SHP77 (cell line): ENCODE measurements at places on chromosomes 11 and 22.

GRCh38 chr11:61026121-61027031, 54.9 kb downstream of the CD6 start:
- DNase-seq: no peak

DNA sequence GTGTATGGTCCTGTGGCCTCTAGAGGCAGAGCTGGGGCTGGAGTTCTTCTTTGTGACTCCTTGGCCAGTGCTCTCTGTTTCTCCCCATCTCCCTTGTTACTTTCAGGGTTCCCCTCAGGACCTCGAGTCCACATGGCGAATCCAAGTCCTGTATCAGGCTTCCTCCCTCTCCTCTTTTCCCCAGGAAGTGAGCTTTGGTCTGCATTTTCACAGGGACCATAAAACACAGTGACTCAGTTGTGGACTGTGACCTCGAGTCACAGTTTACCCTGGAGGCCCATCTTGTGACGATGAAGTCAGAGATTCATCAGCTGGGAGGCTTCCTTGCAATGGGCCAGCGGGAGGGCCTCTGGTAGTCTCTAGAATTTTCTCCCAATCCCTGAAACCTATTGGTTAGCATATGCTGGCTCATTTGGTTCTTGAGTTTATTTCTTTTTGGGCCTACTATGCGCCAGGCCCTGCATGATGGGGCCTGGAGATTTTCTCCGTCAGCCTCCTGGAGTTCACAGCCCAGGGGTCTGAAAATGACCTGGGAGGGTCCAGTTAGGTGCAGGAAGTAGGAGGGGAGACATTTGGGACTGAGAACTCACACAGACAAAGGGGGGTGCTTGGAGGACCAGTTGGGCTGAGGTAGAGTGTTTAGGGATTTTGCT, 100.8 kb downstream of the KIAA1671 start:
- DNase-seq: no peak

GRCh38 chr11:129790106-129790505, 25.5 kb upstream of the TMEM45B start:
- no peak for DNase-seq

DNA sequence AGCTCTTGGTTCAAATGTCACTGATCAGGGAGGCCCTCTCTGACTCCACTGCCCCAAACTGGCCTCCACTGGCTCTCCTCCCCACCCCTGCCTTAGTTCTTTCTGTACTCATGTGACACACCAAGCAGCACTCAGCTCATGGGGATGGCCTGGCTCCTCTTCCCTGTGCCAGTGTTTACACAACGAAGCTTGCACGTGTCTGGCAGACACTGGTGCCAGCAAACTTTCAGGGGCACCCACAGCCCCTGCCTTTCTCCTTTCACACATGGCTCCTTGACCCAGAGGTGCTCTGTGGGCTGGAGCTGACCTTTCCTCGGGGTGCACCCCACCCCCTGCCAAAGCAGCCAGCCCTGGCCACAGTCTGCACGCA, 37.6 kb upstream of the PARVG start:
- DNase-seq: no peak

DNA sequence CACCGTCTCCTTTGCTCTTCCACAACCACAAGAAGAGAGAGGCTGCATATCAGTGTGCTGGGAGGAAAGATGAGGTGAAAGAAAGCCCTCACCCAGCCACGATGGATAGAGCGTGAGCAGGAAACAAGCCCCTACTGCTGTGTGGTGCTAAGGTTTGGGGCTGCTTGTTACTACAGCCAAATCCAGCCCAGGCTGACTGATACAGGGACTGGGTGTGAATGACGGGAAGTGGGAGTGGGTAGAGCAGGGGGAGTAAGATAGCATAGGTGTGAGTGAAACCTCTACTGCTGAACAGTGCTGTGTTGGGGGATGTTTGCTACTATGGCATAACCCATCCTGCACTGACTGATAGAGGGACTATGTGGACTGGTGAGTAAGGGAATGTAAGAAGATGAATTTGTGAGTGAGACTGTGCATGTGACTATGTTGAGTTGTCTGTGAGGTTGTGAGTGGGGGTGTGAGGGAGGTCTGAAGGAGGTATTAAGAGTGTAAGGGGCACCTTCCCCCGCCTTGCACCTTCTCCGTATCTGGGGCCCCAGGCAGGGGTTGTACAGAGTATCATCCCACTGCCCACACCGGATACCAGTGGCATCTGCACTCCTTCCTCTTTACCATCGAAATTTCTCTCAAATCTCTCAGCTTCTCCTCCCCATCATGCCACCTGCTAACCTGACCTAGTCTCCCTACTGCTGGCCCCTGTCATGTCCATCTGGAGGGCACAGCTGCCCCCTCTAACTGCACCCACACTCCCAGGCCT, 91.5 kb downstream of the MN1 start:
- DNase-seq: no peak

DNA sequence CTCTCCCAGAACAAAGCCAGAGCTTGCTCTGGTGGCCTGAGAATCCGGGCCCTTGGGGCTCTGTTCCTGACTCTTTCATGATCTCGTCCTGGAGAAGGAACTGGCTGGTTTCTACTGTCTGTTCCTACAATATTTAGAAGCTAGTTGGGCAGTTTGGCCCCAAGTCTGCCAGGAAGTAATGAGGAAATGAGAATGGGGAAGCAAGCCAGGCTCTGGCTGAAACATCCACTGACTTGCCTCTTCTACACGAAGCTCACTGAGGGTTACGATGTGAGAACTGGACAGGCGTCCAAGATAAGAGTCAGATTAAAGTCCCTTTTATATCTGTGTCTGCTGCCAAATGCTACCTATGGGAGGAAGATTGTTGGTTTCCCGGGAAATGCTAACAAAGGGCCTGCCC, 110.0 kb upstream of the KIRREL3 start:
- DNase-seq: no peak

GRCh38 chr11:36431429-36432092, 78.5 kb downstream of the TRAF6 start:
- no peak for DNase-seq

DNA sequence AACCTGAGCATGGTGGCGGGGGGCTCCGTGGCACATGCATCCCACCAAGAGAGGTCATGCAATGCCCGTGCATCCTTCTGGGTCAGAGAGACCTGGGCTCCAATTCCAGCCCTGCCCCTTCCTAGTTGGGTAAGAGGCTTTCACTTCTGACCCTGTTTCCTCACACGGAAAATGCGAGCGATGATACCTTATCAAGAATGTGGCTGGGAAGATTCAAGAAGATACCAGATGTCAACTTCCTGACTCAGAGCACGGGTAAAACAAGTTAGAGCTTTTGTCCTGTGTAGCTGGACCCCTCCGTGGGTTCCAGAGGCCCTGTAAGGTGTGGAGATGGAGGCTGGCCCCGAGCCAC, 8.7 kb upstream of the DGKZ start:
- no peak for DNase-seq

GRCh38 chr22:44225091-44225689, 44.5 kb downstream of the PARVG start:
- no peak for DNase-seq

DNA sequence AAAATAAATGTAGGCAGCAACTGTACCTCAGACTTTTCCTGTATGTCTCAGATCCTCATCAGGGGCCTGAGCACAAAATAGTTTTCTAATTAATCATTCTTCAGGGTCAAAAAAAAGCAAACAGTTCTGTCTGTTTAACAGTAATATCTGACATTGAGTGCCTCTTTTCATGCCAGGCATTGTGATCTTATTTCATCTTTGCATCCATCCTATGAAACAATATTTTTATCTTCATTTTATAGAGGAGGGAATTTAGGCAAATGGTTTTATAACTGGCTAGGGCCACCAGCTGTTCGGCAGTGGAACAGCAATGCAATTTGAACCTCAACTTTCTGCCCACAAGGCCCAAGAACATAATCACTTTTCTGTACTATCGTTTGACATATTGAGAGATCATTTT, 145.6 kb downstream of the WNT7B start:
- no peak for DNase-seq

DNA sequence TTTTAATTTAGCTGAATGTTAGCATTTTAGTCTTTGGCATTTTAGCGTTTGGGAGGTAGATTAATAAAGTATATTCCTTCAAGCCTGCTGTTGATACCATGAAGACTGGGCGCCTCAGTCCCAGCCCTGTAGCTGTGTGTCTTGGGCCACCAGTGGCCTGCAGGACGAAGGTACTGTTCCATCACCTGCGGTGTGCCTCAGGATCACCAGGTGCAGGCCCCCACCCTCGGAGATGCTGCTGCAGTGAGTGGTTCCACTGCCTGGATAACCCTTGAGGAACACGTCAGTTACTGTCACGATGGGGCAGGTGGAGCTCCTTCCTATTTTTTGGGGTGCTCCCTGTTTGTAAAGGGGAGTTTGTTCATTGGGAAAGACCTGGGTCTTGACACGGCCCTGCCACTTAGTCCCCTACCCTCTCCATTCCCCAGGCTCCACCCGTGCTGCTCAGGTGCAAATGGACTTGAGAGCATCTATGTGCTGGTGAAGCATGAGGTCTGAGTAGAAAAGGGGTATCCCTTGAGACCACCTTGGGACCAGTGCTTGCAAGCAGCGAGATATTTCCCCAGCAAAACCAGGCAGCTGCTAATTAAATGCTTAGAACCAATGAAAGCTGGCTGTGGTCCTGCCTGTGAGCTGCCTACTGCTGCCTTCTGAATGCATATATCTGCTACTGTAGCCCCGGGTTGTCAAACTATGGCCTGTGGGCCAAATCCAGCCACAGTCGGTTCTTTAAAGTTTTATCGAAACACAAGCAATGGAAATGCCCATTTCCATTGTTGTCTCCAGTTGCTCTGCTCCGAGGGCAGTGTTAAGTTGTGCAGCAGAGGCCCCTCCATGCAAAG, 28.7 kb downstream of the INCENP start:
- DNase-seq: no peak

- DNase-seq: no peak
Measured at GRCh38 chr11:23973244-23973643, 523.6 kb upstream of the LUZP2 start.

GRCh38 chr22:36022162-36022561, 6.5 kb downstream of the RBFOX2 start:
- no peak for DNase-seq

DNA sequence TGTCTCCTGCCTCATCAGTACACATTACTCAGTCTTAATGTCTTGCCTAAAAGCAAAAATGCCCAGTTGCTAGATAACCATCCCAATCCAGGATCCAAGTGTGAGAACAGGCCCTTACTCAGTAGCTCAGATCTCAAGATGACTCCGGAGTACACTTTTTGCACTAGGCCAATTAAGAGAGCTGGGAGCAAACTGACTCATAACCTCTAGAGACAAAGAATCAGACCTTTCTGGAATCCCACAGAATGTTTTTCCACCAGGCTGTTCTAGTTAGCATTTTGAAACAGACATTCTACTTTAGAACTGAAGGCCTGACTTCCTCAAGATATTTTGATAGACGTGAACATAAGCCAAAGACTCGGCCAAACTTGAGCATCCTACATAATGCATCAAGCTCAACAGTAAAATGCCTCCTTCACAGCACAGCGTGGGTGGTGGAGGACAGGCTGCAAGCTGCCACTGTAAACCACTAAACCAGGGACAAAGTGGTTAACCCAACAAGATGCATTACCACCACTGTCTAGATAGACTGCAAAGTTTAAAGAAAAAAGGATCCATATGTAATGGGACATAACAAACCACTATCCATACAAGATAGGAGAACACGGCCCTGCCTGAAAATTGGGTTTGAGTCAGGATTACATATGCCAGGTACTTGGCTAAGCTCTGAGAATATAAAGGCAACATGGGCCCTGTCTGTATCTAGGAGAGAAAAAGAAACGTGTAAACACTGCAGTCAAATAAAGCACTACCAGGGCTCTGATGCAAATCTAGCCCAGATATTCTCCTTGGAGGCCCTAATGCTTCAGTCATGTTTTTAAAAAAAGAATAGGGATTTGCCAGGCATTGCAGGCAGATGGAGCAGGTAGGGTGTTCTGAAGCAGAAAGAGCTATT, 48.3 kb downstream of the MYH9 start:
- no peak for DNase-seq

DNA sequence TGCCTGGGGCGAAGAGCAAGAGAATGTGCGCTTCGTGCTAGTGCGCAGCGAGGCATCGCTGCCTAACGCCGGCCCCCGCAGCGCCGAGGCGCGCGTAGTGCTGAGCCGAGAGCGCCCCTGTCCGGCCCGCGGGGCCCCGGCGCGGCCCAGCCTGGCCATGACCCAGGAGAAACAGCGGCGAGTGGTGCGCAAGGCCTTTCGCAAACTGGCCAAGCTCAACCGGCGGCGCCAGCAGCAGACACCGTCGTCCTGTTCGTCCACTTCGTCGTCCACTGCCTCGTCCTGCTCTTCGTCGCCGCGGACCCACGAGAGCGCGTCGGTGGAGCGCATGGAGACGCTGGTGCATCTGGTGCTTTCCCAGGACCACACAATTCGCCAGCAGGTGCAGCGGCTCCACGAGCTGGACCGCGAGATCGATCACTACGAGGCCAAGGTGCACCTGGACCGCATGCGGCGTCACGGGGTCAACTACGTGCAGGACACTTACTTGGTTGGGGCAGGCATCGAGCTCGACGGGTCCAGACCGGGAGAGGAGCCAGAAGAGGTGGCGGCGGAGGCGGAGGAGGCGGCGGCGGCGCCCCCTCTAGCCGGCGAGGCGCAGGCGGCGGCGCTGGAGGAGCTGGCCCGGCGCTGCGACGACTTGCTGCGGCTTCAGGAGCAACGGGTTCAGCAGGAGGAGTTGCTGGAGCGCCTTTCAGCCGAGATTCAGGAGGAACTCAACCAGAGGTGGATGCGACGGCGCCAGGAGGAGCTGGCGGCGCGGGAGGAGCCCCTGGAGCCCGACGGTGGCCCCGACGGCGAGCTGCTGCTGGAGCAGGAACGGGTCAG, 1.0 kb downstream of the RASSF10 start:
- no peak for DNase-seq

DNA sequence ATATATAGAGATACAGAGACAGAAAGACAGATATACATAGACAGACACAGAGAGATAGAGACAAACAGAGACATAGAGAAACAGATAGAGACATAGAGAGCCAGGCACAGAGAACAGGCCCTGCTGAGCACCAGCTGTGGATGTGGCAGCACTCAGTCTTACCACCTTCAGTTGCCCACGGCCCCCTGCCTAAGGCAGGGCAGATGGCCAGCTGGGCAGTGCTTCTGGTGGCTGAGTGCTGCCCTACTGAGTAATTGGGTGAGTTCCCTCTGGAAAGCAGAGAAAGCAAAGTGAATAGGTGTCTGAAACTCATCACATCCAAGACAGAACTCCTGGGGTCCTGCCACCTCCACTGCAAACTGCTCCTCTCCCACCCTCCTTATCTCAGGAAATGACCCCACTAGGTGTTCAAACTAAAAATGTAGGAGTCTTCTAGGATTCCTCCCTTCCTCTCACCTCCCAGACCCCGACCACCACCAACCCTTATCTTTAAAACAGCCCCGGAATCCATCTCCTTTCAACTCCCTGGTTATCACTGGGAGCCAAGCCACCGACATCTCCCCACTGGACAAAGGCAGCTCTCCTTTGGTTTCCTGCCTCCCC, 27.2 kb downstream of the SYN3 start:
- DNase-seq: no peak

GRCh38 chr11:94131718-94132115, 3.1 kb downstream of the PANX1 start:
- no peak for DNase-seq
